Fibroblast of villous mesenchyme (primary cell): ENCODE measurements at places on chromosomes 1 and 21. TPM values are rescaled to one million over a fixed set of nuclear protein-coding genes. Genes with fewer than 3 reads are reported as not detected.

Gene SLC2A5
- total RNA-seq = 0.97 and 2.2 TPM in 2 replicates

Gene TRAF3IP3
- total RNA-seq = not detected in 2 replicates

Gene ENAH
- 126 and 135 TPM in 2 replicates for total RNA-seq

Gene DIRAS3
- total RNA-seq = 0.43 and 2.3 TPM in 2 replicates

Gene PAQR6
- total RNA-seq = 0.43 and 0.64 TPM in 2 replicates

Gene SERPINC1
- not detected in 2 replicates for total RNA-seq

Gene MXRA8
- total RNA-seq = 249 and 351 TPM in 2 replicates
